Mucosa of gallbladder (tissue), 1 donor: ENCODE measurements at places on chromosomes 6 and 20. TPM values are rescaled to one million over a fixed set of nuclear protein-coding genes. Genes with fewer than 3 reads are reported as not detected.

GRCh38 chr6:45052325-45052724, 275.8 kb upstream of the RUNX2 start:
- no peak for DNase-seq

DNA sequence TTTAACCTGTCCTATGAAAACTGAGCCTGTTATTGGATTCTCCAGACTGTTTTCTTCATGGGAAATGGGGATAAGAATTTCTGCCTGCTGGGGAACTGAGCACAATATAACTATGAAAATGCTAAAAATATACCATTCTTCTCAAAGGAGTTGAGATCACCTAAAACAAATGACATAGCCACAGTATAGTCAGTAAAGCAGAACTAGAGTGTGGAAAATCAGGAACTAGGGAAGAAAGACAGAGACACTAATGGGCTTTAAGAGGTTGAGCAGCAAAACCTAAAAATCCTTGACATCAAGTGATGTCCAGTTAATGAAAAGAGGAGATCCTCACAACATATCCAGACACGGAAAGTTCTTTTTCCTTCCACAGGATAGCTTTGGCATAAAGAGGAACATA, 215.7 kb upstream of the CST7 start:
- no peak for DNase-seq

- DNase-seq = no peak
These were observed 148.5 kb downstream of the SYNDIG1 start for GRCh38 chr20:24617757-24618450.

GRCh38 chr6:121333196-121333595, 1.1 kb downstream of the TBC1D32 start:
- DNase-seq = no peak

The SLC22A7 gene
- total RNA-seq = 0.37 TPM

The ISM1 gene
- 0.95 TPM for total RNA-seq

The SAMD3 gene
- total RNA-seq = 2.2 TPM

GRCh38 chr20:51800060-51800871, 2.1 kb downstream of the SALL4 start:
- peak; percentile 25 for DNase-seq

GRCh38 chr6:9173229-9173628, 737.9 kb upstream of the SLC35B3 start:
- DNase-seq = no peak

The FAXC gene
- total RNA-seq = 7.3 TPM

DNA sequence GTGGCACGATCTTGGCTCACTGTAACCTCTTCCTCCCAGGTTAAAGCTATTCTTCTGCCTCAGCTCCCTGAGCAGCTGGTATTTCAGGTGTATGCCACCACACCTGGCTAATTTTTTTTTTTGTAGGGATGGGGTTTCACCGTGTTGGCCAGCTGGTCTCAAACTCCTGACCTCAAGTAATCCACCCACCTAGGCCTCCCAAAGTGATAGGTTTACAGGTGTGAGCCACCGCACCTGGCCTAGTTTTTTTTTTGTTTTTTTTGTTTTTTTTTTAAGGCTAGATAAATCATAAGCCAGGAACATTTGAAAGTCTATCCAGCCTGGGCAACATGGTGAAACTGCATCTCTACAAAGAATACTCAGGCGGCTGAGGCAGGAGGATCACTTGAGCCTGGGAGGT, 10.9 kb downstream of the RRP36 start:
- no peak for DNase-seq

GRCh38 chr20:3980260-3981131, 34.9 kb downstream of the RNF24 start:
- DNase-seq = no peak

The FAM209B gene
- 0.32 TPM for total RNA-seq

The ORC3 gene
- total RNA-seq = 15.9 TPM

DNA sequence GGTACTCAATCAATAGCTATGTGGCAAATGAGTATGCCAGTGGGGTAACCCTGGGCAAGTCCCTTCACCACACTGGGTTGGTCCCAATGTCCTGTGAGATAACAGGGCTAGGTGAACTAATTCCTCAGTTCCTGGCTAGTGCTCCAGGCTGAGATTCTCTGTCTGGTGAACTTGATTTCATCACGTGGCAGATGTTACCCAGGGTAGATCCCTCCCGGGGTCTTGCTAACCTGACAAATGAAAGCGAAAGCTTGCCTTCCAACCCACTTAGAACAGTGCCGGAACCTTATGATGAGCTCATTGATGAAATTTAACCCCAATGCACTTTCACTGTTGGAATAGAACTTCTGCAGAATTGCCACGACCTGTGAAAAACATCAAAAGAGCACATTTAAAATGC, 6.6 kb upstream of the ANKRD60 start:
- no peak for DNase-seq

DNA sequence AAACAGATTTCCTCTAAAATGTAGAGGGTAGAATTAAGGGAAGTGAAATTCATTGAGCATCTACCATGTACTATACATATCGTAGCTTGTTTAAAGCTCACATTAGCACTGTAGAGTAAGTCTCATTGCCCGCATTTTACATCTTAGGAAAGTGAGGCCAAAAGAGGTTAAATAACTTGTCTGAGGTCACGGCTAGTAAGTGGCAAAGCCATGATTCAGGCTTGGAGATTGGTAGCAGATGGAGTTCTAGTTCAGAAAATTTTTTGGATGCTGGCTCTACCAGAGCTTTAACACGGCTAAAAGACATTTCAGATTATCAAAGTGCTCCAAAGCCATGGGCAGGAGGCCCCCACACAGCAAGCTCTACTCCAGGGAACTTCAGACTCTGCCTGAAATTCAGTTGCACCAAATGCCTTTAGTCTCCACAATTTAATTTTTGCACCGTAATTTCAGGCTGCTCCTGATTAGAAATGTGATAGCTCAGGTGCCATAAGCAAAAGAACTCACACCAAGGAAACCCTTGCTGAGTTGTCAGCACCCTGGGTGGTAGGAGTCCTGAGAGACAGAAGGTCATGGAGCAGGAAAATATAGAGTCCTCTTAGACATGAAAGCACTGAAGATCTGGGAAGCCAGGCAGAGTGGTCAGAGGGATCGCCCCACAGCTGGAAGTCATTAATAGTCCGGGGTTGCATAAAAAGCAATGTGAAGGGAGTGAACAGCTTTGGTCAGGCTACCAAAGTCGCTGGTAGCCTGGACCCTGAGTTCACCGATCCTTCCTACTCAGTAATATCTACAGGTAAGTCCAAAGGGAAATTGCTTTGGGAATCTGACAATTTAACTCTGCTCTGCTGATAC, 55.2 kb upstream of the ASIP start:
- DNase-seq = no peak

DNA sequence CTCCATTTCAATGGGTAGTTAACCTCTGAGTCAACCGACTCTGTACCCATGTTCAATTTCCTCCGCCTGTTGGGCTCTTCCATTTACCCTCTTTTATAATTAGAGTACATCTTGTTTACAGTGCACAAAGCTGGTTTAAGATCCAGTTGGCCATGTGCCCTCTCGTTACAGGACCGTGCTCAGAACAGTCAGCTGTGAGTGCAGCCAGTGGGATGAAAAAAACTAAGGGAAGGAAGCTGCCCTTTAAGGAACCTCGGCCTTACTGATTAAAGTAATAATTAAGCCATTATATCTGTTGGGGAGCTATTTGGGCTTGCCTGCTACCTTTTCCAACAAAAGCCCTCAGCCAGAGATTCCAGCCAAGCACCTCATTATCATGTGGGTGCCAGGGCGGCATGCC, 68.8 kb downstream of the TMEM170B start:
- peak; percentile 63 for DNase-seq

The MACROD2 gene
- total RNA-seq = 7.5 TPM

- DNase-seq = no peak
These were observed 37.3 kb upstream of the BTN3A2 start for GRCh38 chr6:26327450-26328264.

- no peak for DNase-seq
These were observed 158.7 kb upstream of the PDE10A start for GRCh38 chr6:165821754-165822153.

The SLC18B1 gene
- total RNA-seq = 13.3 TPM

GRCh38 chr20:38298768-38299288, 5.1 kb upstream of the BPI start:
- peak; percentile 61 for DNase-seq

The CLVS2 gene
- total RNA-seq = 0.06 TPM

The IL17F gene
- not detected for total RNA-seq

GRCh38 chr20:59814840-59815340, 118.5 kb downstream of the SYCP2 start:
- DNase-seq = peak; percentile 5

The KCNG1 gene
- total RNA-seq = 9.9 TPM

DNA sequence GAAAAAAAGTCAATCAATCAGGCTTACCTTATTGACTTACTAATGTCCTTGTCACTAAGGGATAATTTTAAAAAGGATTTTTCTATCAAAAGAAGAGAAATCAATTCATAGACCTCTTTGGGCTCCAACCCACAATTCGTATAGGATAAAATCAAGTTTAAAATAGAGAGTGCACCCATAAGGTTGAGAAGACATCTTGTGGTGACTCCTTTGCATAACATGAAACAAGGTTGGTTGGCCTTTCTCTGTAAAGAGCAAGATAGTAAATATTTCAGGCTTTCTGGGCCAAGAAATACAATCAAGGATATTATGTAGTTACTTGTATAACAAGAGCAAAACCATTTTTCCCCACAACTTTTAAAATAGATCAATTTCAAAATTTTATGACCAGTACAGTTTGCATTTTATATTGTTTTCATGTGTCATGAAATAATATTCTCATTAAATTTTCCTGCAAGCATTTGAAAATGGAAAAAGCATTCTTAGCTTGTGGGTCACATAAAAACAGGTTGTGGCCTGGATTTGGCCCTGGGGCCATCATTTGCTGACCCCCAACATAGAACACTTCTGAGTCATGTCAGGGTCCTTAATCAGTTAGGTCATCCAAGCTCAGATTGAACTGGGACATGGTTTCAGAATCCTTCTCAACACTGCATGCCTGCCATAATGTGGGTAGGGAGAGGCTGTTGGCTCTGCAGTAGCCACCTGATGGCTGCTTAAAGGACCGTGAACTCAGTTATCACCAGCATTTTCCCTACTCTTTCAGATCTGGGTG, 76.7 kb downstream of the MYB start:
- no peak for DNase-seq

DNA sequence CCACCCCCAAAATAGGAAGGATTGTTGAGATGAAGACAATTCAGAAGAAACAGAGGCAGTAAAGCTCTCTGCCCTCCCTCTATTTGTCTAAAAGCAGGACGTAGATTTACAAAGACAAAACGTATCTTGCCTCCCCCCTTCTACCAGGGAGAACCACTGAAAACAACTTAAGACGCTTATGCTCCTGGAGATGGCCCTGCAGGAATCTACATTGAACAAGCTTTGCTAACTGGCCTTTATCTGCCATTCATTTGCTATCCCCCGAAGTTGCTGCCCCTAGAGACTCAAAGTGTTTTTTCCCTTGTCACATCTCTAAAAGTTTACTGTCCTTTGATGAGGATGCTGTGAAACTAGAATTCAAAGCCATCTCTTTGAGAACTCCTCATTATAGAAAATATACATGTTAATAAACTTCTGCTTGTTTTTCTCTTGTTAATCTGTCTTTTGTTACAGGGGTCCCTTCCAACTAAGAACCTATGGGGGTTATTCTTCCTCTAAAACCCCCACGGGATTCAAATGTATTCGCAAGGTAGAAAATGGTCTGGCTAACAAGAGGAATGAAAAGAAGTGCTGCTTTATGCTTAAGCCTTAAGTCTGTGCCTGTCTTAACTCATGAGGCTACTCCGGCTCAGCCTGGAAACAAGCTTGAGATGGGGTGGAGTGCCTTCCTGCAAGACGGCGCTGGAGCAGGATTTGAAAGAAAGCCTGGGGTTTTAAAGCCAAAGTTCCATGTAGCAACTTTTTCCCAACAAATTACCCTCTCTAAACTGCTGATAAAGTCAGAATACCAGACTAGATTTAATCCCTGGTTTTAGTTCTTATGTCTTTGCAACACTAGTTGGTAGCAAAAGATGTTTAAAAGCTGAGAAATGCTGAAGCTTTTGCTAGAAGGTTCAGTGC, 88.0 kb downstream of the CLIC5 start:
- DNase-seq = no peak

- no peak for DNase-seq
These were observed 68.6 kb downstream of the PHF20 start for GRCh38 chr20:35840421-35840820.

DNA sequence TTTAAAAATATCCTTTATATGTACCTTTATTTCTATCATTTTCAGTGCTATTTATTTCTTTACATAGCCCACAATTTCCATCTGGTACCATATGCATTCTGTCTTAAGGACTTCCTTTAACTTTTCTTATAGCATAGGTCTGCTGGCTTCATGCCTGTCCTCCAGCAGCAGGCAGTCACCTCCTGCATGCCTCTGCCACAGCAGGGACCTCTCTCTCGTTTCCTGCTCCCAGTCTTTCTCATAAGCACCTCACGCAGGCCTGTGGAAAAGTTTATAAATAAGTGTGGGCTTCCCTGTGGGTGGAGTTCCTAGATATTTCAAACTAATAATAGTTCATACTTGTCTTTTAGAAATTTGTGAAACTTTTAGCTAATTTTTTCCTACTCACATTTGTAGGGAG, 133.9 kb downstream of the KCNQ5 start:
- no peak for DNase-seq

DNA sequence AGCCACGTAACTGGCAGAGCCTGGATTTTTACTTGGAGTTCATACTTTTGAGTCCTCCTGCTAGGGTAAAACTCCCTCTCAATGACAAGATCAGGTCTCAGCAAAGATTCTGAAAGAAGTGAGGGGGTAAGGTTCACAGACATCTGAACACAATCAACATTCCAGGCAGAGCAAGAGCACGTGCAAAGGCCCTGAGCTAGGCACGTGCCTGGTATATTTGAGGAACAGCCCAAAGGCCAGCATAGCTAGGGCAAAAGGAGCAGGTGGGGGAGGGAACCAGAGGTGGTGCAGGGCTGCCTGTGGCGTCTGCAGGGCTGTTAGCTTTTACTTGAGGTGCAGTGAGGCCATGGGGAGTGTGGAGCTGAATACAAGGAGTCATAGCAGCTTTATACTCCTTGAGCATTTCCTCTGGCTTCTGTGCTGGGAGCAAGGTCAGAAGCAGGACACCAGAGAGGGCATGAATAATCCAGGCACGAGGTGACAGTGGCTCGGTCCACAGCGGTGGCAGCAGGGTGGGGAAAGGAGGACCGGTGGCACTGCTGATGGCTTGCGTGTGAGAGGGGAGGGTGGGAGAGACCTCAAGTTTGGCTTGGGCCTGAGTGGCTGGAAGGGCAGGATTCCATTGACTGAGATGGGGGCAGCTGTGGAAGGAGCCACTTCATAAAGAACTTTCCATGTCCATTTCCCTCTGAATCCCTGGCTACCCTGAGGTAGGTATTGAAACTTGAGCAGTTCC, 57.0 kb downstream of the DLGAP4 start:
- no peak for DNase-seq

The TREM2 gene
- 26.7 TPM for total RNA-seq

The SAMD5 gene
- total RNA-seq = 7.3 TPM

GRCh38 chr6:33320315-33321181, 3.0 kb upstream of the ZBTB22 start:
- DNase-seq = no peak
